ENCODE measurements at places on chromosomes 1 and 21.

DNA sequence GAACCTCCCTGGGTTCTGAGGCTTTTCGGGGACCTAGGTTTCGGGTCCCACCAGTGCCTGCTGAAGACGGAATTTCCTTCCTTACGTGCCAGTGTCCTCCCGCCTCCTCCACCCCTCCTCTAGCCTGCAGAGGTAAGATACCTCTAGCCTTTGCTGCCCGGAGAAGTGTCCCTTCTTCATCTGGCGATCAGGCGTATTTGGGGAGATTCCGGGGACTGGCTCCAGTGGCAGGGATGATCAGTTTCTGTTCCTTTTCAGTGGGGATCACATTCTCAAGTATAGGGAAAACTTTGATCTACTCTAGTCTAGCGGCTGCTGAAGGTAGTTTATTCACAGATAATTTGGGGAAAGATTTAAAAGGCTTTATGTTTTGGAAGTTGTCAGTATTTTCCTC lies 674 bp downstream of the CEP350 start:
- DNase-seq, result no peak

DNA sequence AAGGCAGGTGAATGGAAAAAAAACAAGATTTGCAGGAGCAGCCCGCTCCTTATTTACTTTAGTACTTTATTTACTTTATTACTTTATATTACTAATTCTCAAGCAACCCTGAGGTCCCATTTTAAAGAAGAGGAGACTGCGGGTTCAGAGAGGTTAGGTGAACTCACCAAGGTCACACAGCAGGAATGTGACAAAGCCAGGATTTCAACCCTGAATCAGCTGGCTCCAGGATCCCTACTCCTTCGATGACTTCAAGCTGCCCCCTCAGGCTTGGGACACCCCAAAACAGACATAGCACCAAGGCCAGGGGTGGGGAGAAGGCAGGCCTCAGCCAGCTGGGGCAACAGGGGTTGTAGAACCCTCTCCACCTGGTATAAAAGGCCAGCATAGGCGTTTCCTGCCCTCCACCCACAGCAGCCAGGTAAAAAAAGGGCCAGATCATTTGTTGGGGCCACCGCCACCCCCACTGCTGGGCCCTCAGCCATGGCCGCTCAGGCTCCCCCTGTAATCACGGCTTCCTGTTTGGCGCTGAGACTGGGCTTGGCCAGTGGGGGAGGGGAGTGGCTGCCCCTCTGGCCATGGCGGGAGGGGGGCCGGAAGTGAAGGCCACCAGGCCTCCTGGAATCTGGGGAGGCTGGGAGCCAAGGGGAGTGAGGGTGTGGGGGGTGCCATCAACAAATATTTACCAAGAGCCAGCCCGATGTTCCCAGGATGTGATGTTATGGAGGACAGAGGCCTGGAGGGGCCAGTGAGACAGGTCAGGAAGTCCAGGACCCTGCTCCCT lies 6.6 kb downstream of the SDC3 start:
- DNase-seq, result peak; percentile 72

DNA sequence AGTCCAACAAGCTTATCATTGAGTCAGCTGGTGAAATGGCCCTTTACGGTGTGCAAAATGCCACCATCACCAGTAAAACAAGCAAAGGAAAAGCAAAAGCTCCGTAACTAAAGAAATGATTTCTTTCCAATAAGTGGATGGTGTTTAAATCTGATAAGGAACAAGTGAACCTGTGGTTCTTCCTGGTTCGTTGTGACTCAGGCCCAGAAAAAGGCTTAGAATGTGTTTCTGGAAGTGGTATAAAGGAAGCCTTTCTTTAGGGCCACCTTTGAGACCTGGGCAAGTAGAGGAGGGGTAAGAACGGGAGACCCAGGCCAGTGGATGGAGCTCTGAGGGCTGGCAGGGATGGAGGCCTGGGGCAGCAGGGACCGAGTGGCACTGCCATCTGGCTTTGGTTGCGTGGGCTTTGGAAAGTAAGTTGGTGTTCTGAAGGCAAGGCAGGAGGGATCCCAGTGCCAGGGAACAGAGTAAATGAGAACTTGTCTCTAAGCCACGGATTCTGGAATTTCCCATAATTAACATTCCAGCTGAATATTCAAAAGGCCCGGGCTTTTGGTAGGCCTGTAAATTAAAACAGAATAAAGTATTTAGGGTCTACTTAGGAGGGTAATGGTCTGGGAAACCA lies 87.9 kb upstream of the LMO4 start:
- no peak for DNase-seq

- no peak for DNase-seq
Measured at GRCh38 chr1:246760422-246761347, 36.5 kb downstream of the SCCPDH start.

GRCh38 chr1:239807361-239807760 lies 284.3 kb upstream of the FMN2 start:
- DNase-seq, result no peak

GRCh38 chr1:83846138-83846537 lies 152.8 kb downstream of the TTLL7 start:
- DNase-seq, result no peak

GRCh38 chr1:87084244-87084836 lies 169.9 kb downstream of the HS2ST1 start:
- no peak for DNase-seq

DNA sequence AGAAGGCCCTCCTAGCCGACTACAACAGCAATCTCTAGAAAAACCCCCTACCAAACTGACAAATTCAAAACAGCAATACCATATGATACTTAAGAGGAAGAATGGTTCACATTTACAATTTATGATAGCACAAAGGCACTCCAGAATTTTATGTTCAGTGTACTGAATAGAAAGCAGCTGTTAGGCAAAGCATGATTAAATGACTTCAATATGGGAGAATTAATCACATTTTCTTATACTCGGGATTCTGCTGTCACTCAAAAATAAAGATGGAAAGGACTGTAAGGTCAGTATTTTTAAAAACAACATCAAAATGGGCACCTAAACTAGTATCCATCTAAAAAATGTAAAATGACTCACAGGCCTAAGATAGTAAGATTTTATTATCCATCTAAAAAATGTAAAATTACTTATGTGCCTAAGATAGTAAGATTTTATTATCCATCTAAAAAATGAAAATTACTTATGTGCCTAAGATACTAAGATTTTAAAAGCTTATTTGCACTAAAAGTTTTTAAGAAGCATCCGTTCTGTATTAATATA lies 198.5 kb downstream of the SMYD3 start:
- no peak for DNase-seq

DNA sequence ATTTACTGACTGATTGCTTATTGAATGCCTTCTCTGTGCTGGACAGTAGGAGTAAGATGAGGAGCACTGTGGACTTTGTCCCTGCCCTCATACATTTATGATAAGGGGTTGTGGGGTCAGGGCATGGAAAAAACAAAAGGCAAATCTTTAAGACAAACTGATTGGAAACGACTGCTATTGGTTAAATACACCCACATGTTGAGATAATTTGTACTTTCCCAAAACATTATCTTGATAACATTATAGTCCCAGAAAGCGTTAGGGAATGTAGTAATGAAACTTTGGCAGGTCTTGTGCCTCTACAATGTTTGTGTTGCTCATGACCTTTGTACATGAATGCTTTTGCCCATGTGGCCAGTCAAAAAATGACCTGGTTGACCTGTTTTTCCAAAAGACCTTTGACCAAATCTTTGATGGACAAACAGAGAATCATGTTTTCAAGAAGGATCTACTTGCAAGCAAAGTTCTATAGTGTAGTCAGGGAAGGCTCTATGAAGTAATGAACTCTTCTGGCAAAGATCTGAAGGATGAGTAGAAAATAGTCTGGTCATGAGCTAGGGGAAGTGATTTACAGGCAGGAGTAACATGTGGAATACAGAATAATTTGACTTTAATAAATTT lies 50.9 kb downstream of the LEPR start:
- DNase-seq, result no peak

DNA sequence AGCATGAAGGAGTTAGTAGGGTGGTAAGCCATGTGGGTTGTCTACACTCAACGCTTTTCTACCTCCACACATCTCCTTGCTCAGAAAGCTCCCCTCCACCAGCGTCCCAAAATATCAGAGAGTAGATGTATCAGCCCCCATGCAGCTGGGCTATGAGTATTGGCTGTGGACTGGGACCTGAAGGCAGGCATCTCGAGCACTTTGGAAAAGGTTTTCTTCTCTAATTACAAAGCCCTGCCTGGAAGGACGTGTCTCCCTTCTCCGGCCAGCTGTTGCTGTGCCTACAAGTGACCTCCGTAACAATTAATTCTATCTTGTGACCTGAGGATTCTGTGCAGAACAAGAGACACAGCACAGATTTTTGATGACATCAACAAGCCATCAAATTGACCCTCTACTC lies 142.0 kb upstream of the RUNX1 start:
- no peak for DNase-seq

DNA sequence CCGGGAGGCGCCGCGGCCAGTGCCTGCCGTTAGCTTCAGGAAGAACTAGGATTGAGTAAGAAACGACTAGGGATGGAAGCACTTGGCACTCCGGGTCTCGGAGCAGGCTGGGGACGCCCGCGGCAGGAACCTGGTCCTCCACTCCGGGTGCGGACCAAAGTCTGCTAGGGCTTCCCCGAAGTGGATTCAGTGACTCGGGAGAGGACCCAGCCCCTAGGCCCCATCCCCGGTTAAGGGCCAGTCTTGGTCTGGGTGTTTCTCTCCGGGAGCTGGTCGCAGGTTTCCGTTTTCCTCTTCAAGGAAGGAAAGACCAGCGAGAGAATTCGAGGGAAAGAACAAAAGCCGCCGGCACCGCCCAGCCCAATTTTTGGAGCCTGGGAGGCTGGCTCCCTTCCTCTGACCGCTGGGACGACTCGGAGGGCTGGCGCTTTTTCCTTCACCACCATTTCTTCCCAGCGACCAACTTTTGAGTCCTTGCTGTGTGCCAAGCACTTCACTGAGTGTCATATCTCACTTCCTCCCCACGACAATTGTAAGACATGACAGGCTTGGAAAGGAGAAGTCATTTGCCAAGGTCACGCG lies 16.8 kb upstream of the STMN1 start:
- peak; percentile 59 for DNase-seq

GRCh38 chr1:234322979-234323378 lies 50.3 kb upstream of the COA6 start:
- no peak for DNase-seq

GRCh38 chr21:14712121-14712715 lies 166.1 kb upstream of the SAMSN1 start:
- no peak for DNase-seq

- no peak for DNase-seq
Measured at GRCh38 chr1:163442895-163443294, 121.1 kb downstream of the NUF2 start.

- no peak for DNase-seq
Measured at GRCh38 chr1:16351456-16351993, 755 bp downstream of the FBXO42 start.

DNA sequence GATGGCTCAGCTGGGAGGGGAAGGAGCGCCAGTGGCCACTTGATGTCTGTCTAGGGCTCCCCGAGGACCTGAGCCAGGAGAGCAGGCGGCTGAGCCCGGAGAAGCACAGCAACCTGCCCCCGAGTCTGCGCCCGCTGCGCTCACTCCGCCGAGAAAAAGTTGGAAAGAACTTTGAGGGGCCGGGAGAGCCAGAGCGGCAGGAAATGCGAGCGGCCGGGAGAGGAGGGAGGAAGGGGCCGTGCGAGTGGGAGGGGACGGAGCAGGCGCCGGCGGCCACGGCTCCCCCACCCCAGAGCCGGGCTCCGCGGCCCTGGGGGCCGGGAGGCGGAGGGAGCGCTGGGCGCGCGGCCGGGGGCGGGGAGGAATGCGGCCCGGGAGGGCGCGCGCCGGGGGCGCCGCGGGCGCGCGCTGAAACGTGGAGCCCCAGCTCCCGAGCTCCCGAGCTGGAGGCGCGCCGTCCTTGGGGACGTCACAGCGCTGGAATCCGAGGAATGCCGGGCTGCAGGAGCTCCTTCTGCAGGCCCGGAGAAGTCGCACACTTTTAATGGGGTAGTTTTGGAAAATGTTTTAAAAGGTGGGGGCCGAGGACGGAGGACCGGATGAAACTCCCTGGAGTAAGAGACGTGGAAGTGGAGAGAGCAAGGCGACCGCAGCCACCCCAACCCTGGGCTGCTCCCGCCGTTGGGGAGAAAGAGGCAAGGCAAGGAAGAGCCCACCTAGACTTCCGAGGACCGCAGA lies at the start of gene PTPN14:
PTPN14 (minus strand) TSS at position 167 of the 738 bp plus-strand sequence. CDS start 86,799 bp downstream, outside the sequence.
- peak; percentile 95 for DNase-seq

GRCh38 chr1:215079456-215079855 lies 3.1 kb upstream of the KCNK2 start:
- DNase-seq, result no peak

DNA sequence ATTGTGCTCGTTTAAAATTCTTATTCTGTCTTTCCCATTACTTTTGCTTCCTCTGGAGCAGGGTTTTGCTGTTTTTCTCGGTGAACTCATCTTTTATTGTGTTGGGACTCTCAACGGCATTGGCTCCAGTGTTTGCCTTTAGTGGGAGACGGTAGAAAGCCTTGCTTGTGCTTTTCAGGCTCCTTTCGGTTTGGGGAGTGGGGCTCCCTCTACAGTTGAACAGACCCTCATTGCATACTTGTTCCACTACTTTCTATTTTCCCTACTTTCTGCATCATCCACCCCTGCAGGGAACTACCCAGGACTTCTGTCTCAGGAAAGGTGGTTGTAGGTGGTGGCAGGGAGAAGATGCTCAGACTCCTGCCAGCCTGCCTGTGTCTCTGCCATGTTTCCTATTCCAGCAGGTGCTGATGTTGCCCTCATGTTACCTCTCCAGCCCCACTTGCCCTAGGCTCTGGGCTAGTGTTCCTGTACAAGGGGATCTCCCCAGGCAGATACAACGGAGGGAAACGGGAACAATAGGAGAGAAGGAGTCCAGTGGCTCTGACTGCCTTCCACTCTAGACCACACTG lies 68.5 kb upstream of the ZBTB18 start:
- DNase-seq, result no peak

DNA sequence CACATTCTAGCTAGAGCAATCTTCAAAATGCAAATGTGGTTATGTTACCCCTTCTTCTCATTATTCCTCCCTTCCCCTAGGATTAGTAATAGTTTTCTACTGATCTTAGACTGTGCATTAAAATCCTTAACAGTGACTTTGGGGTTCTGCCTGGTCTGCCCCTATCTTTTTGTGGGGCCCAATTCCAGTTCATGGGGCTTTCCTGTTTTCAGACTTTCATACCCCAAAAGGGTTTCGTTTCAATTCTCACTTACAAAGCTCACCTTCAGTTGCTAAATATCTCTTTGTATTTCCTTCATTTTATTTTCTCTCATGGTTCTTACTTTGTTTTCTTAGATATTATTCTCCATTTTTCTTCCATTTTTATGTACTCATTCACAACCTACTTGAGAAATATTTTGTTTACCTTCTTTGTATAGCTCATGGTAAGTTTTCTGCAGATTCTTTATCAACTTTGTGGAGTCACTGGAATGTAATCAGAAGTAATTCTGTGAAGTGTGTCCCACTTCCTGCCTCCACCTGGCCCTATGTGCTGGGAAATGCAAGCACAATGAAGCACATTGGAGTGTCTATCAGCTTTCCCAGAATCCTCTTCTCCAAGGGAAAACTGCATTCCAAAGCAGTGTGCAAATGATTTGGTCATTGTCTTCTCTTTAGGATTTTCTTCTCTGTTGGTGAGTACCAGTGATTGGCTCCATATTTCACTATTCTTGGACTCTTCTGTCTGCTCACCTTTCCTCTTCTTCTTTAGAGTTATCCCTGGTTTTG lies 350.2 kb downstream of the ZNF326 start:
- no peak for DNase-seq

Measured in left hindlimb (tissue), 1 donor.